ENCODE measurements at places on chromosomes 7 and 10. TPM values are rescaled to one million over a fixed set of nuclear protein-coding genes. Genes with fewer than 3 reads are reported as not detected.

DNA sequence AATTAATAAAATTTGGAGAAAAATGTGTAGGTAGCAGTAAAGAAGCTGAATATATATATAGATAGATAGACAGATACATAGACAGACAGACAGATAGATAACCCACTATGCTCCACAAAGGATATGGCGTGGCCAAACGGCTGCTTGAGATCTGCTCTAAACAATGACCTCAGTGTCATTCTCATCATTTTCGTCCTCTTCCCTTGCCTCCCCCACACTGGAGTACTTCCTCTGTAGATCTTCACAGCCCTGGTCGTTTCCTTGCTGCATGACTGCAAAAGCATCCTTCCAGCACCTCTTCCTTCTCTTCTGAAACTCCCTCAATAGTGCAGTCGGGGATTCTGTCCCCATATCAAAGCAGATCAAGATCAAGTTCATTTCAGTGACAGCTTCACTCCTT is 35.6 kb upstream of the ATP6V0A4 start:
- no peaks in the 10 kb centered on the region for H3K27me3 ChIP-seq
- DNase-seq, result no peak
- no peaks in the 10 kb centered on the region for H3K4me1 ChIP-seq

DNA sequence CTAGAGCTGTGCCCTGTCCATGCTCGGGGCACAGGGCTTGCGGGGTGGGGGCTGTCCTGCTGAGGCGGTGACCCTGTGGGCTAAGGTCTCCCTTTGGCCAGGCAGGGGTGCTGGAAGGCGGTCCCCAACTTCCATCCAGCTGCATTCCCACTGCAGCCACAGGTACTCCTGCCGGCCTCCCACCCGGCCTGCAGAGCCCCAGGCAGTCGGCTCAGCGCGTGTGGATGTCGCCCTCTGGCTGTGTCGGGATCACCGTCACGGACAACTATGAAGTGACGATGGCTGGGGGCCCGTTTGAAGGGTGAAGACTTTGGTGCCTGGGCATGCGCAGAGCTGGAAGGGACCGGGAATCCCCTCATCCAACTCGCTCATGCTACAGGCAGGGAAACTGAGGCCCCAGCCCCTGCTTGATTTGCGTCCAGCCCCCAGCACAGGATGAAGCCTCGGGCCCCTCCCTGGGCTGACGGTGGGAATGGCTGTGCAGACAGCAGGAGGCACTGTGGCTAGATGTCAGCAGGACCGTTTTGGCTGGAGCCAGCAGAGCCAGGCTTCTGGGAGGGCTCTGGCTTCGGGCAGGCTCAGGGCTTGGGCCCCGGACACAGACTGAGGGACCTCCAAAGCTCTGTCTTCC is 2.3 kb upstream of the TMEM184A start:
- H3K27ac ChIP-seq, result no peak overlapping the region
- no peak for DNase-seq
- H3K36me3 ChIP-seq, result no peaks in the 10 kb centered on the region
- H3K4me3 ChIP-seq, result no peak overlapping the region
- no peaks in the 10 kb centered on the region for H3K4me1 ChIP-seq
- no peaks in the 10 kb centered on the region for H3K27me3 ChIP-seq

DNA sequence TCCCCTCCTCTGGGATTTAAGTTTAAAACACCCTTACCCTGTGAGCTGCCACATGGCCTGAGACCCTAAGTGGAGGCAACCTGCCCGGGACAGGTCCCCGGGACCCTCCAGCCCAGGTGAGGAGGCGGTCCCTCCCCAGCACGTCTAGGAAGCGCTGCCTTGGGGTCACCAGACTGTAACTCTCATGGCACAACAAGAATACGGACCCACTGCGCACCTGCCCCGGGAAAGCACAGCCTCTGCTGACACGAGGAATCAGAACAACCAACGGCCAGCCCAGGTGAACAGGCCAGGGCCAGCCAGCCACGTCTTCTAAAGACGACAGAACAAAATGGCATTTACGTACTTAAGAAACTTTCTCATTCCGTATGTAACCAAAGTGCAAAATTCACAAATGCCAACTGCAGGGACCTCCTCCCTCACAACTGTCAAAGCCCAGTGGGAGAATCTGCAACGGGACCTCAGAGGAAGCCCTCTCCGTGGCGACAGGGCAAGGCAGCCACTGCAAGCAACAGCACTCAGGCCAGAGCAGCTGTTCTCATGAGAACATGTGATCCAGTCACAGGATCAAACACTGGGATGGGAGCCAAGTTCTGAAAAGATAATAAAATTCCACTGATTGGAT is 208.4 kb downstream of the DIP2C start:
- no peaks in the 10 kb centered on the region for H3K4me1 ChIP-seq
- no peak overlapping the region for H3K4me3 ChIP-seq
- peak overlapping the region; percentile 88 for H3K27ac ChIP-seq
- DNase-seq, result no peak
- no peaks in the 10 kb centered on the region for H3K36me3 ChIP-seq
- H3K27me3 ChIP-seq, result no peaks in the 10 kb centered on the region

- H3K4me1 ChIP-seq, result no peaks in the 10 kb centered on the region
- no peak overlapping the region for H3K27ac ChIP-seq
- no peak for DNase-seq
- no peak overlapping the region for H3K4me3 ChIP-seq
- no peaks in the 10 kb centered on the region for H3K36me3 ChIP-seq
Measured at GRCh38 chr10:127834791-127835190, 58.0 kb downstream of the CLRN3 start.

DNA sequence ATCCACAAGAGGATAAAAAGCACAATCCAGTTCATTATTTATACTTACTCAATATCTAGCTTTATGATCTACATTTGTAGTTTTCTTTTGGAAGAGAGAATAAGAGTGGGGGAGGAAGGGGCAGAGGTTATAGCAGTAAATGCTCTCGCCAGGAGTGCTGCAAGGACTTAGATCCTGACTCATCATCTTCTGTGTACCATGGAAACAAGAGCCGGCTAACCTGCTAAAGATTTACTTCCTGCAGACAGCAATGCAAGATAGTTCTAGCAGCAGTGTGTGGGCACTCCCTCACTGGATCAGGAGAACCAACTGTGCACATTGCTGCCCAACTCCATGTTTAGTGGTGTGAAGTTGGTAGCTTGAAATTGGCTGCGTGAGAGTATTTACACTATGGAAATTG is 47.7 kb upstream of the TRIL start:
- H3K4me3 ChIP-seq, result no peak overlapping the region
- no peaks in the 10 kb centered on the region for H3K27me3 ChIP-seq
- no peak for DNase-seq

DNA sequence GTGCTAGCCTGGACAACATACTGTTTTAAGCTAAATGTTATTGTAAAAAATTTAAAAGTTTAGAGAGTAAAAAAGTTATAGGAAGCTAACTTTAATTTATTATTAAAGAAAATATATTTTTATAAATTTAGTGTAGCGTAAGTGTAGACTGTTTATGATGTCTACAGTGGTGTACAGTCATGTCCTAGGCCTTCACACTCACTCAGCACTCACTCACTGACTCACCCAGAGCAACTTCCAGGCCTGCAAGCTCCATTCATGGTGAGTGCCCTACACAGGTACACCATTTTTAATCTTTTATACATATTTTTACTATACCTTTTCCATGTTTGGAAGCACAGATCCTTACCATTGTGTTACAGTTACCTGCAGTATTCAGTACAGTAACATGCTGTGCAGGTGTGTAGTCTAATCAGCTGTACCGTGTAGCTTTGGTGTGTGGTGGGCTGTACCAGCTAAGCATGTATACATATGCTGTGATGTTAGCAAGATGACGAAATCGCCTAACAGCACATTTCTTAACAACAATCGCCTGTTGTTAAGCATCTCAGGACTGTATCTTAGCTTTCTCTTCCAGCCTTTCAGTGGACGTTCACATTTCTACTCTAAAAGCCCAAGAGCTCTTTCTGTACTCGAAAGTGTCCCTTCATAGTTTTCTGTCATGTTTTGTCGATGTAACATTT is 12.5 kb downstream of the RNF32 start:
- H3K36me3 ChIP-seq, result no peaks in the 10 kb centered on the region
- H3K27me3 ChIP-seq, result peaks cover 28% of the 10 kb centered on the region
- no peaks in the 10 kb centered on the region for H3K4me1 ChIP-seq
- DNase-seq, result no peak

GRCh38 chr7:142863891-142864685 is 9.2 kb downstream of the EPHB6 start:
- no peaks in the 10 kb centered on the region for H3K4me1 ChIP-seq
- no peak overlapping the region for H3K27ac ChIP-seq
- H3K4me3 ChIP-seq, result no peak overlapping the region
- DNase-seq, result no peak
- H3K27me3 ChIP-seq, result no peaks in the 10 kb centered on the region

DNA sequence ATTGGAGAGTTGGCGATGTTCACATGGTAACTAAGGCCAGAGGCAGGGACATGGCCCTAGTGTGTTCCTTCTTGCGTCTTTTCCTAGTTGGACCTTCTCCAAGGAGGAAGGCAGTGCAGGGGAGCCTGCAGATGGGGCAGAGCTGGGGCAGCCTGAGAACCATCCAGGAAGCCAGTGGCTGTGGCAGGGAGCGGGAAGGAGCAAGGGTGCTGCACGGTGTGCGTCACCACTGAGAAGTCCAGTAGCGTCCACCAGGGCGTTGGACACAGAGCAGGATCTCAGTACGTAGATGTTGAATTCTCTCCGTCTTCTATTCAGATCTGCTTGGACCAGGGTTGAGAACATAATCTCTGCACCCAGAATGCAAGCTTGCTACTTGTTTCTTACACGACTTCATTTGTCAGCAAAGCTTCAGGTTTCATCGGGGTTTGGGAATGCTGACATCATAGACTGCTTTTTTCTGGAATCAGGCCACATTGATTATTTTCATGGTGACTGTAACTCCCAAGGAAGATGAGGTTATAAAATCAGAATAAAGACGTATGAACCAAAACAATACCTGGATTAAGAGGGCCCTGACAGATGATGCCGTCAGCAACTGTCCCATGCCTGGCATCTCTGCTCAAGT is 130.3 kb downstream of the HECW1 start:
- no peak for DNase-seq
- H3K4me1 ChIP-seq, result no peaks in the 10 kb centered on the region
- no peaks in the 10 kb centered on the region for H3K27me3 ChIP-seq

DNA sequence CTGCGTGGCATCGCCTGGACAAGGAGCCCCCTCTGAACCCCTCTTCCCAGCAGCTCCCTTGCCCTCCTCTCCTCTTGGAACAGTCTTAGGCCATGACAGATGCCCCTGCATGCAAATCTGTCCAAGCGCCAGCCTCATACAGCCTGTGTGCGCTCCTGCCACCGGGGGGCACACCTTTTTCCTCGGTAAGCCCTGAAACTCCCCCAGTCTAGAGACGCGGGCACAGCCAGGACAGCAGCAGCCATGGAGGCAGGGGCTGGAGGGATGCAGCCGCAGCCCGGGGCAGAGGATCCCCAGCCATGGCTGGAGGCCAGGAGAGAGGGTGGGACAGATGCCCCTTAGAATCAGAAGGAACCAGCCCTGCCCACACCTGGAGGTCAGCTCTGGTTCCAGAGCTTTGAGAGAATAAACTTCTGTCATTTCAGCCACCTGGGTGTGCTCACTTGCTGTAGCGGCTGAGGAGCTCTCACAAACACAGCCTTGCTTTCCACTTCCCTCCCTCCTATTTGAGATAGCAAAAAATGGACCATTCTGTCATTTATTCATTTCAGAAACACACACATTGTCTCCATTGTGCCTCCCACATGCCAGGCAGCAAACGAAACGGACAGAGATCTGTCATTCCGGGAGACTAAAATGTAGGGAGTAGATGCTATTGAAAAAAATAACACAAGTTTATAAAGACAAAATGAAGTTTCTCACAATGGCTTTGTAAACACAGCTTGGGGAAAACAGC is 241.5 kb downstream of the WDR37 start:
- H3K4me1 ChIP-seq, result no peaks in the 10 kb centered on the region
- H3K27me3 ChIP-seq, result peaks cover 4% of the 10 kb centered on the region
- H3K36me3 ChIP-seq, result no peaks in the 10 kb centered on the region
- no peak for DNase-seq

DNA sequence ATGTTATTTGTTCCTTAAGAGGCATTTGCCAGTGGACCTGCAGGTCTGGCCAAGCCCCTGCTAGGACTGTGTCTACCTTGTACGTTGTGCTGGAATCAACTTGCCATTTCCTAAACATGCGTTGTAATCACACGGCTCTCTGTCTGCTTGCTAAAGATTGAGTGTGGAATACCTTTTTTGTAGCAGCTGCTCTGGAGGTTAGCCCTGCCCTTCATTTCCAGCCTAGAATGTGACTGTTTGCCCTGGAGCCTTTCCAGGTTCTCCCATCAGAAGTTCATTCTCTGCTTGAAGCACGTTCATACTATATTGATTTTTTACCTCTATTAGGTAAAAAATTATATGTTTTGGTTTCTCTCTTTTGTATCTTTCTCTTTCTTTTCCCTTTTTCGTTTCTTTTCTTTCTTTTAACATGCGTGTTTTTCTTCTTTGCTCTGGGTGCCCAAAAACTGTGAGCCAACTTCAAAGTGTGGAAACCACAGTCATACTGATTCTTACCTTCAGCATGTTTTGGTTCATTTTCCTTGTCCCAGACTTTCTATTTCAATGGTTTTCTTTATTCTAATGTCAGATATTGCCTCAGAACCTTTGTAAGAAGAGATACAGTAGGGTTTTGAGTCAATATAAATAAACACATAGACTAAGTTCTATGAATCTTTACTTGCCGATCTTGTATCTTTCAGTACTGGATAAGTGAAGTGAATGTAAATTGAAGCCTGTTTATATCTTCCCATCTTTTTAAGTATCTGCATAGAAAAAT is 111.9 kb upstream of the RPA3 start:
- H3K27me3 ChIP-seq, result no peaks in the 10 kb centered on the region
- H3K27ac ChIP-seq, result no peak overlapping the region
- no peaks in the 10 kb centered on the region for H3K36me3 ChIP-seq
- H3K4me1 ChIP-seq, result peaks cover 8% of the 10 kb centered on the region

Gene GLI3
- total RNA-seq, result 4.6 TPM

Gene NCF1
- total RNA-seq, result 8.1 TPM

Gene SH3PXD2A
- 29.5 TPM for total RNA-seq

Gene GIMAP7
- 11.9 TPM for total RNA-seq

Gene CFAP46
- total RNA-seq, result not detected

Gene XRCC2
- total RNA-seq, result 0.55 TPM

Gene ZNF33A
- 17.3 TPM for total RNA-seq

Gene CACUL1
- total RNA-seq, result 25.1 TPM

Measured in transverse colon (tissue), 4 donors.